ENCODE measurements at places on chromosomes 16 and 17.
A peak's percentile ranks its signal among the peaks of the same experiment; 100 is the strongest.

GRCh38 chr17:65000798-65001197 is 55.7 kb downstream of the GNA13 start:
- no peak for DNase-seq

GRCh38 chr16:7653746-7654461 is 321.3 kb downstream of the RBFOX1 start:
- no peak for DNase-seq

- DNase-seq = no peak
These were observed 33.7 kb downstream of the TSC2 start for GRCh38 chr16:2081201-2082084.

DNA sequence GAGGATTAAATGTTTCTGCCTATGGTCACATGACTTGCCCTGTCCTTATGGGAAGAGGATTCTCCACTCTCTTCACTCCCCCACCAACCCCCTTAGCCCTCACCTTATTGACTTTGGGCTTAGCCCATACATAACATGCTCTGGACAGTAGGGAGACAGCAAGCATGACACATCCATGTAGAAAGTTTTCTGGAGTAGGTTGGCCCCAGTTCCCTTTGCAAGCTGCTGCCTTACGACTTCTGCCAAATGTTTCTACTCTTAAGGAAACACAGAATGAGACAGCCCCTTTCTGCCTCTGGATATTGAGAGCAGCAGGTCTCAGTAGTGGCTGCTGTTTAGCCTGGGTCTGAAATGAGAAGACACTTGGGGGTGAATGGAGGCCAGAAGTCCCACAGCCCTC is 282.2 kb downstream of the MAP2K6 start:
- no peak for DNase-seq

- peak; percentile 62 for DNase-seq
These were observed at the start of the genes CNTD1 and COA3 for GRCh38 chr17:42798383-42799380. Gene CNTD1 (plus strand): TSS chr17:42798861. CDS start chr17:42799068, 207 bp downstream. Gene COA3 (minus strand): TSS chr17:42798704. CDS start chr17:42798681, 23 bp downstream.

DNA sequence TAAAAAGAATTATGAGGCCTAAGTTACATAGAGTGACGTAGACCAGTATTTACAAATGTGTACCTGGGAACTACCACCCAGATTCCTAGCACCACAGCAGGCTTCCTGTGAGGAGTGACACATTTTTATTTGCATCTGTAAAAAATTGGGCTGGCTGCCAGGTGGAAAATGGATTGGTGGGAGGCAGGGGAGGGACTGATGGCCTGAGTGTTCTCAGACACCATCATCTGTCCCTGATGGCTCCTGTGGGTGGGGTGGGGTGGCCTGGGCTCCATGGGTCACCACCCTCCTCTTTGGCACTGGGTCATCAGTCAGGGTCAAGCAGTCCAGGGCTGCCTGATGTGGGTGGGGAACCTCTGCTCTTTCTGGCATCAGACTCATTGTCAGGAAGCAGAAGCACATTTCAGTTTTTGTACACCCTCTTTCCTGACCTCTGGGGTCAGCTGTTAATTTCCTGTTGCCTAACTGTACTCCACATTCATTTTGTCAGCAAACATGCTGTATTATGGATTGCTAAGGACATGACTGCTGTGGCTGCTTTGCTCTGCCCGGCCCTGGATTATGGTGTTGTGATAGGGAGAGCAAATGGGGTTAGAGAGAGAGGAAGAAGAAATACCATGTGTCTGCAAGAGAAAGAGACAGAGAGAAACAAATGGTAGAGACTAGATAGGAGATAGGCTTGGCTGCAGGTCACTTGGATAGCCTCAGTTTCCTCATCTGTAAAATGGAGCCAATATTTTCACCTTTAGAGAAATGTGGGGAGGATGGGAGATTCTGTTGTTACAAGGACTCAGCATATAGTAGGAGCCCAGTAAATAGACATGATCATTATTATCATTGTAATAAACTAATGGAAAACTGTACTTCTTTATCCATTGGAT is 11.6 kb upstream of the MFAP4 start:
- DNase-seq = no peak

GRCh38 chr17:28046034-28046825 is 3.8 kb downstream of the NLK start:
- DNase-seq = no peak

- DNase-seq = no peak
These were observed 8.9 kb downstream of the ACOX1 start for GRCh38 chr17:75970011-75970523.
